Lower leg skin (tissue), 4 donors: ENCODE measurements at places on chromosomes 7 and 10. TPM values are rescaled to one million over a fixed set of nuclear protein-coding genes. Genes with fewer than 3 reads are reported as not detected.

PDAP1 gene
- 64.8 TPM for total RNA-seq

DCLRE1A gene
- total RNA-seq: 2.1 TPM

ACHE gene
- total RNA-seq: 0.88 TPM

PON1 gene
- not detected for total RNA-seq

SUMF2 gene
- 97.9 TPM for total RNA-seq

HYAL4 gene
- total RNA-seq: not detected

GRID2IP gene
- 2.2 TPM for total RNA-seq

ZNF467 gene
- 6.2 TPM for total RNA-seq

MKI67 gene
- total RNA-seq: 5.6 TPM

ZNRF2 gene
- total RNA-seq: 35.9 TPM

MPP7 gene
- 48.2 TPM for total RNA-seq

UPK3BL1 gene
- 25.5 TPM for total RNA-seq

PHYHIPL gene
- total RNA-seq: 0.29 TPM

HOXA10 gene
- total RNA-seq: 5.5 TPM

C10orf62 gene
- total RNA-seq: not detected

TUBB8 gene
- not detected for total RNA-seq

CTAGE4 gene
- 18.4 TPM for total RNA-seq

HOXA6 gene
- total RNA-seq: 15.4 TPM

CPA4 gene
- 44.4 TPM for total RNA-seq

CPA5 gene
- total RNA-seq: not detected

CPED1 gene
- total RNA-seq: 1.9 TPM

PCLO gene
- 5.8 TPM for total RNA-seq

ZNF488 gene
- total RNA-seq: 1.3 TPM

ECHS1 gene
- total RNA-seq: 85.7 TPM

CPN1 gene
- not detected for total RNA-seq

ITPRID1 gene
- total RNA-seq: 17.4 TPM
